ENCODE measurements at places on chromosomes 7 and 10.
A peak's percentile ranks its signal among the peaks of the same experiment; 100 is the strongest.

DNA sequence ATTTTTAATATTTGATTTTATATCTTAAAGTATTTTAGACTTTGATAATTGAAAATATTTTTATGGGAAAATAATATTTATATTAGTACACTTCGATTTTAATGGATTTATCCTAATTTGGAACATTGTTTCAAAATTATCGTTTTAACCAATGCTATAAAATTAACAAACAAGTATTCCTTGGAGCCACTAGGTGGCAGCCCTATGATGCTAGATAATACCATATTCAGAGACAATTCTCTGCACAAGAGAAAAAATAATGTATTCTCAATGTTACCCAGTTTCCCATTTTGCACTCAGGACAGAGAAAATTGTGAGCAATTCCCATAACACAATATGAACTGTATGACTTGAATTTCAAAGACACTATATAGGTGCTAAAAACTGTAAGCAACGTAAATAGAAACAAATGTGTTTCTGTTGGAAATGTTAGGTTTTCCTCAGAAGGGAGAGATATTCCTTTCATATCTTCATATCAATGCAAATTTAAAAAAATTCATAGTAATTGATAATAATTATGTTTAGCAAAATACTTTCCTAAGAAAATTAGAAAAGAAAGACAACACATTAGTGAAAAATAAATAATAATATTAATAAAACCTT is 237.8 kb downstream of the SEMA3E start:
- DNase-seq = no peak

GRCh38 chr10:113108194-113108835 is 158.3 kb downstream of the TCF7L2 start:
- DNase-seq = no peak

- no peak for DNase-seq
These were observed 115.2 kb upstream of the CDK1 start for GRCh38 chr10:60662917-60663614.

GRCh38 chr7:138207555-138207971 is 131.3 kb downstream of the AKR1D1 start:
- no peak for DNase-seq

GRCh38 chr7:8295638-8296361 is 33.8 kb upstream of the ICA1 start:
- DNase-seq = no peak

DNA sequence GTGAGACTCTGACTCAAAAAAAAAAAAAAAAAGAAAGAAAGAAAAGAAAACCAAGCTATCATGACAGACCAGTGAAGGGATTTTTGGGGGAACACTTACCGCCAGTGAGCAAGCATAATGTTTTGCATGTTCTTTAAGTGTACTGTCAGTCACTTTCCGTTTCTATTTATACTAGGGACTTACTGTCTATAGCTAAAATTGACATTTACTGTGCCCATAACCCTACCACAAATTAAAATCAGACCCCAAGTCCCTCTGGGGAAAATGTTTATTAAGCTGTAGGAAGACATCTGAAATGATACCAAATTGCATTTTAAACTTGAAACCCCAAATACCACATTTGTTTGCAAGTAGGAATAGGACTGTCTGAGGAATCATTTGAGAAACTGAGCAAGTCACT is 252.8 kb downstream of the TRIL start:
- no peak for DNase-seq

- no peak for DNase-seq
These were observed 33.3 kb downstream of the GET4 start for GRCh38 chr7:909358-910329.

DNA sequence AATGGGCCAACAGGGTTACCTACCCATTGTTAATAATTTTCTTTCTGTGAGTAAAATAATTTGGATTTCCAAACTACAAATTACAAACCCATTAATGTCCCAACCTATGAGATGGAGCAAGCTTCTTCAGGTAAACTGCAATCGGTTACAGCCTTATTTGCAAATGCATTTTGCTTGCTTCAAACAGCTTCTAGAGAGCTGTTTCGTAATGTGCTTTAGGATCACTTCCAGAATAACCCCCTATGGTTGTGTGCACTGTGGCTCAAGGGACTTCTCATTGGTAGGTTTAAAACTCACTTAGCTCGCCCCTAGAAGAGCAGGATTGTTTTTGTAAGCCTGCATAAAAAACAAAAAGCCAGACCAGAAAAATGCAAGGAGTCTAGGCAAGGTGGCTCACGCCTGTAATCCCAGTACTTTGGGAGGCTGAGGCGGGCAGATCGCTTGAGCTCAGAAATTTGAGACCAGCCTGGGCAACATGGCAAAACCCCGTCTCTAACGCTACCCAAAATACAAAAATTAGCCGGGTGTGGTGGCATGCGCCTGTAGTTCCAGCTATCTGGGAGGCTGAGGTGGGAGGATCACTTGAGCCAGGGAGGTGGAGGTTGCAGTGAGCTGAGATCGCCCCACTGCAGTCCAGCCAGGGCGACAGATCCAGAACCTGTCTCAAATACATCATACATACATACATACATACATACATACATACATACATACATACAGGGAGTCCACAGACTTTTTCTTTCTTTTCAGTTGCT is 3.3 kb upstream of the MAP3K8 start:
- DNase-seq = no peak

GRCh38 chr10:80472234-80473095 is 18.4 kb downstream of the TSPAN14 start:
- no peak for DNase-seq

DNA sequence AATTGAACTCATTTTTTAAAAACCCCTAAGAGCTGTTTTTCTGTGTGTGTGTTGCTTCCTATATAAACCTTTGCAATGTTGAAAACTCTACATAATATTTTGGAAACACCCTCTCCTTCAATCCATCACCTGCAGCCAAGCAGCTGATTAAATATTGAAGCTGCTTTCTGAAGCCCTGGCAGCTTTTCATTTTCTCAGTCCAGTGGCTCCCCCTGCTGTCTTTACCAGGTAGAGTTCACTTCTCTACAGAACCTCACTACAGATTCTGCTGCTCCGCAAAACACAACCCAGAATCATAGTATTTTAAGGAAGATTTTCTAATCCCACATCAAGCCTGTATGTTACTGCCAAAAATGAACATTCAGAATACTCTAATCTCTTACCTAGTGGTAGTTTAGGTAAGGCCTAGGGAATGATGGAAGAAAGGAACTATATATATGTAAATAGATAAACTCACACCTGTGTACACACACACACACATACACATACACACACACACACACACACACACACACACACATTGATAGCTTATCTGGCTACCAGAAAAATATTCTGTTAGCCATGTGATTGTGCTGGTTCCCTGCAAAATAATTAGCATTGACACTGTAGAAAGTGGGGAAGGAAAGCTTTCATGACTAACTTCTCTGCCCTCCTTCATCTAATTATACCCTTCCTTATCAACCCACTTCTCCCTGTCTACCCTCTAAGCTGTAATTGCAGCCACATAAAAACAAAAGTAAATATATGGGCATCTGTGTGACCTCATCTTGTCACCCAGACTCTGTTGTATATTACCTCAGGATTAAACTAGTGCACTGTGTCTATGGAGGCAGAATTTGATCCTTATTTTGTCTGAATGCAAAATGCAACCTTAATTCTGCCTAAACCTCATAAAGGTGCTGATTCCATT is 229.5 kb upstream of the FZD1 start:
- DNase-seq = no peak

DNA sequence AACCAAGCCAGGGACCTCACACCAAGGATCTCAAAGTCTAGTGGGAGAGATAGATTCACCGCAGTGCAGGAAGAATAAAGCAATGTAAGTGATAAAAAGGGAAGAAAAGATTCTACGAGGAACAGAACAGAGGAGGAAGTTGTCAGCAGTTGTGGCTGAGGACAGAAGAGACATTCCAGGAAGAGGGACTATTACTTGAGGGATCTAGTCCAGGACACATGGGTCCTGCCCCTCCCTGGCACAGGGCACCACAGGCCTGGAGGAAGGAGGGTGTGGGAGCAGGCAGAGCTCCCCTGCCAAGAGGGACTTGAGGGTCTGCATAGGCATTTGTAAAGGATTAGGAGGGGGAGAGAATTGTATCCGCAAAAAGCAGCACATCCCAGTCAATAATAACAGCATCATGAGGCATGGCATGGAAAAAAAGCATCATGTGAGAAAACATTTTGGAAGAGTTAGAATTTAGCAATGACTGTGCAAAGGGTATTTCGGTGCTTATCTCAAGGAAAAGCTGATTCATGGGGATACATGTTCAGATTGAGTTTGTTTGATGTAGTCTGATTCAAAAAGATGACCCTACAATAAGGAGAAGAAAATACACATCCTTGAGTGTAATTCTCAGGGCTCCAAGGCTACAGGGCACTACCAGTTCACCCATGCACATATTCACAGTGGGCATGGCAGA is 12.7 kb downstream of the C10orf71 start:
- no peak for DNase-seq

DNA sequence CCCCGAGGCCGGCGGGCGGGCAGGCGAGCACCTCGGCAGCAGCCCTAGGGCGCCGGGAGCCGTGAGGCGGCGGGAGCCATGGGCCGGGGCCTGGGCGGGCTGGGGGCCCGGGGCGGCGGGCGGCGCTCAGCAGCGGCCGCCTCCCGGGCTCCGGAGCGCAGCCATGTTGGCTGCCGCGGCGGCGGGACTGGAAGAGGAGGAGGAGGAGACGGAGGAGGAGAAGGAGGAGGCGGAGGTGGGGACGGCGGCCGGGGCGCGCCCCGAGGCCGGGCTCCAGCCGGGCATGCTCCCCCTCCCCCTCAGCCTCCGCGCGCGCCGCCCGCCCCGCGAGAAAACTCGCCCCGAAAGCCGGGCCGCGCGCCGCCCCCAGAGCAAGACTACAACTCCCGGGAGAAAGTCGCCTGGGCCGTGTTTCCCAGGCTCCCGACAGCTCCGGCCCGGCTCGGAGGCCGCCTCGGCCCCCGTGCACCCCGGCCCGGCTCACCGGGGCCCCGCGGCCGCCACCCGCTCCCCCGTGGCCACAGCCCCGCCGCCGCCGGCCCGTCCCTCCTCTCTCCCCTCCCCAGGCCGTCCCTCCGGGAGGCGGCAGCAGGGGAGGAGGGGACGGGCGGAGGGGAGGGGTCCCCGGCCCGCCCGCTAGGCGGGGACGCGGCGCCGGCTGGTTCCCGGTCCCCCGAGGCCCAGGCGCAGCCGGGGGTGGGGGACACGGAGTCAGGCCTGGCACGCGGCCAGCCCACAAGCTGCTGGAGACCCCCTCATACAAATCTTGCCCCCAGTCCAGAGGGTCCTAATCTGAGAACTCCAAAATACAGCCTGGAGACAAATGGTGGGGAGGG is at the start of gene DLG5:
Gene DLG5, minus strand, starts transcription at position 190 of the 836 bp plus-strand sequence. CDS start 235 bp downstream, outside the sequence.
- DNase-seq = peak; percentile 11

DNA sequence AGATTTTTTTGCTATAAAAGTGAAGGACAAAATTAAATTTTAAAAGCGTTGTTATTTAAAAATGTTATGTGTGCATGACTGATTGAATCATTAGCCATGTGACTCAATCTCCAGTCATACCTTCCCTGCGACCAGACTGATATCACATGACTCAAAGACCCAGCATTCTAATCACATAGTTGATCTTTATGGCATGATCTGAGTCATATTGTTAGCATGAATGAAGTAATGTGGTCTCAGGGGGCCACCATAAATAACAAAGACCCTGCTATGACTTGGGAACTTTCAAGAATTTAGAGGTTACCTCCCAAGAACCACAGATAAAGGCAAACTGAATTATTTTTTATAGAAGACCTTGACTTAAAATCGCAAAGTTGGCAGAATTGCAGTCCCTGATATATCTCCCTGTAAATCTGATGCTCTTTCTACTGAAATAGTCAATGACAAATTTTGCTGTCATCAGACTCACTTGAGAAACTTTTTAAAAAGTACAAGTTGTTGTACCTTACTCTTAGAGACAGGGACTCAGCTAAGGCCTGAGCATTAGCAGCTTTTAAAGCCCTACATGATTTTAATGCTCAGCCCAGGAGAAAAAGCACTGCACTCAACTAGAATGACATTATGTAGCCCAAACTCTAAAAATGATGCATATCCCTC is 717.3 kb downstream of the XPNPEP1 start:
- no peak for DNase-seq

DNA sequence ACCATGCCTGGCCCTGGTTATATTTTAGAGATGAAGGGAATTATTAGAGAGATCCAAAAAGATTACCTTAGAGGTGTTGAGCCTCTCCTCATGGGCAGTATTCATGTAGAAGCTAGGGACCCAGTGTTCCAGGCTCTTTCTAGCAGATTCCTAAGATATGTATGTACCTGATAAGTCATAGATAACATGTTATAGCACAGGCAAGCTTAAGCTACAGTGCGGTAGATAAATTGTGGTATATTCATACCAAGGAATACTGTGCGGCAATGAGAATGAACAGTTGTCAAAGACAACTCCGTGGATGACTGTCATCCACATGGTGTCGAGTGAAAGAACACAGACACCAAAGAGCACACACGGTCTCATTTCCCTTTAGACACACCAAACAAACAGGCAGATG is 53.1 kb downstream of the TACR2 start:
- no peak for DNase-seq

DNA sequence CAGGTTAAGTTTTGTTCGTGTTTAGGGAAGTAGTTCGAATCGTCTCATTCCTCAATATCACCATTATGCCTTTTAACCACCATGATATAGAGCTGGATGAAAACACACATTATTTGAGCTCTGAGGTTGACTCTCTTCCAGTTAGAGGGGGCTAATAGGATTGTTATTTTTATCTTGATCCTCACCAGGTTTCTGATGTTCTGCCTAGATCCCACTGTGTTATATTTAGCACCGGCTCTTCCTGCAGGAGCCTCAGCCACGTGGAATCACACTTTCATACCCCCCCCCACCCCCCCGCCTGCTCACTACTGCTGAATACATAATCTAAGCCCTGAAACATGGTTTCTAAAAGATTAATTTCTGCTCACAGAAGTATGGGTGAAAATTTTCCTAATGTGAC is 88.3 kb downstream of the NRCAM start:
- DNase-seq = no peak

DNA sequence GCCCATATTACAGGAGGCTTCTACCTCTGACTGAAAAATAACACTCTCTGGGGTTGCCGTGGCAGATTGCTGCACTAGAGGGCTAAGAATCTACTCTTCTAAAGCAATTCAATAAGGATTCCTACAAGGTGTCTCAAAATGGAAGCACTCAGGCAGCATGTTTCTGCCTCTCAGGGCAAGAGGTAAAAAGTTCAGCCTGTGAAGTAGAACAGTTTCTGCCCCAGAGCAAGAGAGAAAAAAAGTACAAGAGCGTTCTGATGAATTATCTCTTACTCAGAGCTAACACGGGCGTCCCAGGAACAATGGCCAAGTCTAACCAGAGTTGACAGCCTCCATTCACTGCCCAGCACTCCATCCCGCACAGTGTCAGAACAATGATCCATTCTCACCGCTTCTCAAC is 71.3 kb upstream of the TES start:
- DNase-seq = no peak

- DNase-seq = no peak
These were observed 13.6 kb downstream of the OPALIN start for GRCh38 chr10:96345222-96345621.

DNA sequence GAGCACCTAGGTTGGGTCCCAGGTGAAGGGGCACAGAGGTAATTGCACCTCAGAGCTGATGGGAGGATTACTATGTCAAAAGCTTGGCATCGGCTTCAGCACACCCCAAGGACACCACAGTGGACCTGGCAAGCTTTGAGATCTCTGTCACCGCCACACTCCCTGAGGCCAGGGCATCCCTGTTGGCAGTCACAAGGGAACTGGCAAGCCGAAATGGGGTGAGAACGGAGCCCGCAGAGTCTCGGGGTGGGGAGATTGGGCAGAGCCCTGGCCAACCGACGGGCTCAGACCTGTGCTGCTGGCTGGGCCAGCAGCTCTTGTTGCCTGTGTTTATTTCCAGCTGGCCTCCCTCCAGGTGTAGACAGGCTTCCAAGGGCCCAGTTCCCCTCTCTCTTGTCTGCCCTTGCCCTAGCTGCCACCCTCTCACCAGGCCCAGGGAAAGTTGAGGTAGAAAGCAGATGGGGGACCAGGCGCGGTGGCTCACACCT is 2.5 kb downstream of the HSPB1 start:
- DNase-seq = no peak
